Fibroblast of skin of left quadriceps (primary cell): ENCODE measurements at places on chromosomes 12 and 14.
A peak's percentile ranks its signal among the peaks of the same experiment; 100 is the strongest.

GRCh38 chr12:46124848-46125619 is 134.7 kb upstream of the SCAF11 start:
- DNase-seq = peak; percentile 70

DNA sequence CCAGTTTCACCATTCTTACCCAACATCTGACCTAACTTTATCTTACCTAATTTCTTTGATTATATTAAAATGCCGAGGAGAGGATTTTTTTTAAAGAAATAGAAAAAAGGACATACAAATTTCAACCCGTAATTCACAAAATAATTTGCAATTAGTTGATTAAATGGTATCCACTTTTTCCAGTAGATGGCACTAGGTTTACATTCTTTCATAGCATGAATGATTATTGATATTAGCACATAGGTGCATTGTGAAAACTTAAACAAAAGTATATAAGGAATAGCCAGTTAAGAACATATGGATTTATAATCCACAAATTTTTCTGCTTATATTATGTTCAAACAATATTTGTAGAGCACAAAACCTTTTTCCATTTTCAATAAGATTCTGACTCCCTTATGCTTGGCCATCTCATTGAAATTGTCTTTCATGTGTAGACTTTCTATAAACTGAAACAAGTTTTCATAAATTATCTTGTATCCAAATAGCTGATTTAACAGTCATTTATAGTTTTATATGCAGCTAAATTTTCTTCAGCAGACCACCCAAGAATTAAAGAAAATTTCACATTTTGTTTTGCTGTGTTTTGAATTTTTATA is 35.3 kb downstream of the MSRB3 start:
- no peak for DNase-seq

GRCh38 chr12:119393677-119394076 is 59.1 kb downstream of the CCDC60 start:
- DNase-seq = no peak

GRCh38 chr14:50107850-50108249 is 8.5 kb downstream of the VCPKMT start:
- DNase-seq = no peak

- peak; percentile 48 for DNase-seq
Observed at GRCh38 chr12:121388421-121388981, 11.4 kb upstream of the RNF34 start.

GRCh38 chr14:50711043-50711442 is 42.9 kb upstream of the SAV1 start:
- no peak for DNase-seq

GRCh38 chr14:64196814-64197411 is 97.3 kb downstream of the ESR2 start:
- DNase-seq = no peak

DNA sequence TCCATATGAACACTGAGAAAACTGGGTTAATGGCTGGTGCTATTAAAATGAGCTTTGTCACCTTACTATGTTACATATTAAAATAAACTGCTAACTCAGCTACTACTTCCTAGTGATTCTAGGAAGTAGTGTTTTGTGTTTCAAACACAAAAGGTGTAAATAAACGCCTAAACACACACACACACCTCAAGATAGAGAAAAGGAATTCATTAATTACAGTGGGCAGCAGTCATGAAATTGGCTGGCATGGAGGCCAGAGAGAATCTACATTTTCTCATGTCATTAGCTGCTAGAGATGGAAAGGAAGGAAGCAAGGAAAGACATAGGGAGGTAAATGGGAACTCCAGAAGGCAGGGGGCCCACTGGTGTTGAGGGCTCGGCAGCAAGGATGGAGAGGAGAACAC is 787 bp upstream of the PRMT5 start:
- no peak for DNase-seq

GRCh38 chr14:95498622-95499353 is 17.7 kb downstream of the SYNE3 start:
- no peak for DNase-seq

GRCh38 chr14:32011225-32011624 is 65.9 kb upstream of the ARHGAP5 start:
- no peak for DNase-seq

DNA sequence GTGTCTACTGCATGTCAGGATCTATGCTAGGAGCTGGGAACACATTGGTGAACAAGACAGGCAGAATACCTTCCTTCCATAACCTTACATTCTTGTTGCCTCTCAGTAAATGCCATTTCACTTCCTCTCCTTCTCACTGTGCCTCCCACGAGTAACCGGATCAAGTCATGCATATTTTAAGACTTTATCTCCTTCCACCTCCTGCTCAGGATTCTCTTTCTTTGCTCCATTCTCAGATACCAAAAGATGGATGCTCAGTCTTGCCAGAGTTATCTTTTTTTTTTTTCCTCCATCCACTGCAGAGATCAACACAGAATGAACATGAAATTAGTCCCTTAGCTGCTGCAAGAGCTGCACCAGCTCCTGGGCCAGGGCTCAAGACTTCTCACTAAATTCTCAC is 20.0 kb upstream of the APPL2 start:
- DNase-seq = no peak

- no peak for DNase-seq
Observed at GRCh38 chr12:105099356-105099755, 8.2 kb upstream of the WASHC4 start.

DNA sequence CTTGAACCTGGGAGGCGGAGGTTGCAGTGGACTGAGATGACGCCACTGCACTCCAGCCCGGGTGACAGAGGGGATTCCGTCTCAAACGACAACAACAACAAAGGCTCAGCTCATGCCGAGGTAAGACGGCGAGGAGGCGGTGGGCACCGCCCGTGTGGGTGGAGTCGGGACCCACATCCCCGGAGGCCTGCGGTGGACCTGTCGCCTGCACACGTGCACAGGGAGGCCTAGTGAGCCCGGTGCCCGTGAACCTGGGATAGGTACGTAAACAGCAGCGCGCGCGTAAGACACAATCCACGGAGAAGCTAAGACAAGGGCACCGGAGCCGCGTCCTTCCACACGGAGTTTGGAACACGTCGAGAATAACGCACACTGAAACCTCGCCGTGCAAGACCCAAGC is 78.7 kb downstream of the GALNT9 start:
- DNase-seq = no peak

DNA sequence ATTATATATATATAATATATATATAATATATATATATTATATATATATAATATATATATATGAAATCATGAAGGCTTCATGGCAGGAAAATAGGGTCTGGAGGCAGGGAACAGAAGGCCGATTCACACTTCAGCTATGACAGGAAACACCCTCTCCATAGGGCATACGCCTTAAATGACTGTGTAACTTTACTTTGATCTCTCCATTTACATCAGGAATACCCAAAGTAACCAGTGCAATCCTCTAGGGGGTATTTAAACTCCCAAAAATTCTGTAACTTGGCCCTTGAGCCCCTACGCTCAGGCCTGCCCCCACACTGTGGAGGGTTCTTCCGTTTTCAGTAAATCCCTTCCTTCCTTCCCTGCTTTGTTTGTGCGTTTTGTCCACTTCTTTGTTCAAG is 40.4 kb upstream of the PPP2R5C start:
- DNase-seq = no peak

GRCh38 chr12:72734581-72734980 is 462.4 kb downstream of the TRHDE start:
- DNase-seq = no peak

GRCh38 chr12:65493913-65494245 is 215.4 kb downstream of the MSRB3 start:
- no peak for DNase-seq

GRCh38 chr12:49792181-49792970 is 35.8 kb downstream of the NCKAP5L start:
- DNase-seq = no peak

GRCh38 chr14:101687756-101688546 is 73.6 kb upstream of the PPP2R5C start:
- no peak for DNase-seq

DNA sequence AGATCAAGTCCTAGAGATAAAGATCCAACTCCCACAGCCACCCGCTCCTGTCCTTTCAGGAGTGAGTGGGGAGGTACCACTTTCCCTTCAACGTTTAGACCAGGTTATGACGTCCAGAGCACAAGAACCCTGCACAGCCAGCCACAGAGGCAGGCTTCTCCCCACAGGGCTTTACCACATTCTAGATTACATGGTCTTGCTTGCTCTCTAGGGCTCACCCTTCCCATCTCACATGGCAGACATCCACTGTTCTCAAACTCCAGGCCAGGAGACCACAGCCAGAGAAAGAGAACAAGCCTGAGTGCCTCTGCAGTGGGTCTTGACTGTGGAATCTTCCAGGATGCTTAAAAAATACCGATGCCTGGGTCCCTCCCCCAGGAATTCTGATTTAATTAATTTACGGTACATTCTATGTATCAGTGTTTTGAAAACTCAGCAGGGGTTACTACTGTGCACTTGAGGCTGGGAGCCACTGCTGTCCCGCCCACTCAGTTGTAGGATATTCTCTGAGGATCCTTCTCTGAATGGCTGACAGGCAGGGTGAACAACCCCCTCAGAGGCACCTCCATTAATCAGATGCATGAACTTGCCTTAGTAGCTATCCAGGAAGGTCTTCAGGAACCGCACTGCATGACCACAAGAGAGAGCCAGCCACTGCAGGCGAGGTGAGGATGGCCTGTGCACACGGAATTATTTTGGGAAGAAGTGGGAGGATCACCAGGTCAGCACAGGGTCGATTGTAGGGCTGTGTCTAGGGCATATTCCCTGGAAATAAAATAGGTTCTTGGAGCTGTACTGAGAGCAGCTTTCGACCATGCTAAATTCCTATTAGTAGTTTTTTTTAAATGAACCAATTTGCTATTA is 21.5 kb upstream of the SOCS2 start:
- no peak for DNase-seq

DNA sequence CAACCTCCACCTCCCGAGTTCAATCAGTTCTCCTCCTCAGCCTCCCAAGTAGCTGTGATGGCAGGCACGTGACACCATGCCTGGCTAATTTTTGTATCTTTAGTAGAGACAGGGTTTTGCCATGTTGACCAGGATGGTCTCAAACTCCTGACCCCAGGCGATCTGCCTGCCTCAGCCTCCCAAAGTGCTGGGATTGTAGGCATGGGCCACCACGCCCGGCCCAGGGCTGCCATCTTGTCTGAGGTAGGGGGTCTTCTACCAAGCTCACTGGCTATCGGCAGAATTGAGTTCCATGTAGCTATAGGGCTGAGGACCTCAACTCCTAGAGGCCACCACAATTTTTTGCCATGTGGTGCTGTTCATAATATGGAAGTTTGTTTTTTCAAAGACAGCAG is 115.6 kb downstream of the EGLN3 start:
- DNase-seq = no peak

DNA sequence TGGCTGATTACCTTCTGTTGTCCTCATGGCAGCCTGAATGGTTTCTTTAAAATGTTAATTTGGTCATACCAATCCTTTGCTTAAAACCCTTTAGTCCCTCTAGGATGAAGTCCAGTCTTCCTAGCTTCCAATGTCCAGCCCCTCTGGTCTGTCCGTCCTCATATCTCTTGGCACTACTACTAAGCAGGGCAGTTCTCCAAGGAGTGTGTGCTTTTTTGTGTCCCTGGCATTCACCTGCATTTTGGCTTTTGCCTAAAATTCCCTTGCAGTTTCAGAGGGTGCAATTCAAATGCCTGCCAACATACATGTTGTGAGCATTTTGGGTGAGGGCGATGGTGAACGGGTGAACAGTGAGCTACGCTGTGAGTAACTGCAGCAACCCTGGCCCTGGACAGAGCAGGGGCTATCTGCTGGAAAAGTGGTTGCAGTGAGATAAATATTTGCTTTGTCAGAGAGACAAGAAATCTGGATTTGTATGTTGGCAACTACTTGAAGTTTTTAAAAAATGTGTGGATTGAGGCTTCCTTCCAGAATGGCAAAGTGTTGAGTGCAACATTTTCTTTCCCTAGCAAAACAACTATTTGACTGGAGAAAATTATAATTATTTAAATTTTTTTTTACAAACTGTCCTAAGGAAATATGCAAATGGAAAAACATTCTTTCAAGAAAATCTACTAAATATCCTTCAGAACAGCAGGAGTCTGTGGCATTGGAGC is 14.6 kb downstream of the GALNT8 start:
- DNase-seq = no peak

GRCh38 chr12:32454866-32455265 is 55.5 kb downstream of the FGD4 start:
- DNase-seq = no peak

- DNase-seq = no peak
Observed at GRCh38 chr12:69948851-69949250, 123.8 kb downstream of the MYRFL start.

- no peak for DNase-seq
Observed at GRCh38 chr14:68109132-68109900, 289.7 kb downstream of the RAD51B start.

- no peak for DNase-seq
Observed at GRCh38 chr12:64107776-64108175, 114.3 kb downstream of the KICS2 start.
